ENCODE measurements at places on chromosomes 16 and 17.

GRCh38 chr16:83774066-83774465 lies 33.7 kb upstream of the HSBP1 start:
- DNase-seq: peak; percentile 83

GRCh38 chr17:1754430-1755112 lies 7.3 kb upstream of the SERPINF1 start:
- DNase-seq: no peak

- no peak for DNase-seq
Measured at GRCh38 chr17:74631468-74632450, 8.2 kb upstream of the CD300E start.

DNA sequence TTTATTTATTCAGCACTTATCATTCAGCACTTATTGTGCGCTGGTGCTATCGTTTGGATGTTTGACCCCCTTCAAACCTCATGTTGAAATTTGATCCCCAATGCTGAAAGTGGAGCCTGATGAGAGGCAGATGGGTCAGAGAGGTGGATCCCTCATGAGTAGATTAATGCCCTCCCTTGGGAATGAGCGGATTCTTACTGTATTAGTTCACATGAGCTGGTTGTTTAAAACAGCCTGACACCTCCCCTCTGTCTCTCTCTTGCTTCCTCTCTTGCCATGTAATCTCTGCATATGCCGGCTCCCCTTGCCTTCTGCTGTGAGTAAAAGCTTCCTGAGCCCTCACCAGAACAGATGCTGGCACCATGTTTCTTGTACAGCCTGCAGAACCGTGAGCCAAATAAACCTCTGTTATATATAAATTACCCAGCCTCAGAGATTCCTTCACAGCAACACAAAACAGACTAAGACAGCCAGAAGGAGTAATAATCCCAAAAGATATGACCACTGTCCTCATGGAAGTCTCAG lies 111.1 kb downstream of the CACNG3 start:
- DNase-seq: no peak

GRCh38 chr17:46063241-46063640 lies 64.2 kb downstream of the STH start:
- no peak for DNase-seq

DNA sequence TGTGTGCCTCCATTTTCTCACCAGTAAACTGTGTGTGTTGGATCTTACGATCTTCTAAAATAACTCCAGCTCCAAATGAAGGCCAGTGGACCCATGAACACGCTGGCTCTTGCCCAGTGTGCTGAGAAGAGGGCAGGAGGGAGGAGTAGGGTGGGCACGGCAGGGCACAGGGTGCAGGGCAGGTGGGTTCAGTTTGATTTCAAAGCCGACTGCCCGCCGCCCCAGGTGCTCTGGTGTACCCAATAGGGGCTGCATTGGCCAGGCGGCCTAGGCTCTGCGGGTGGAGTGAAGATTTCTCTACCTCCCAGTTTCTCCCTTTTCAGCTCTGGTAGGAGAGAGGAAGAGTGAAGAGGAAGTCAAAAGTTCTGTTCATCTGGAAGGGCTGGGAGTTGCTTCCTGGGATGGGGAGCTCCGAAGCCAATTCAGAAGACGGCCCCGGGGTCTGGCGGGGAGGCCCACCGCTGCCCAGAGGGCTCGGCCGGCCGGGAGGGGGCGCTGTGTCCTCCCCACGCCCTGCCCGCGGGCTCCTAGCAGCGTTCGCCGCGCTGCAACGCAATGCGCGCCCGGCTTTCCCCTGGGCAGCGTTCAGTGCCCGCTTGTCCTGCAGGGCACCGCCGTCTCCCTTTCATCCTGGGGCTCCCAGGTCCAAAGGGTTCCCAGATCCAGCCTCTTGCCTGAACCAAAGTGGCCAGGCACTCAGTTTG lies 1.1 kb upstream of the CRHR1 start:
- DNase-seq: peak; percentile 6

GRCh38 chr17:69093279-69093789 lies 32.6 kb upstream of the ABCA9 start:
- no peak for DNase-seq

Data from kidney capillary endothelial cell (primary cell).